ENCODE measurements at places on chromosomes 5 and 9. TPM values are rescaled to one million over a fixed set of nuclear protein-coding genes. Genes with fewer than 3 reads are reported as not detected.

The IFNA2 gene
- not detected for total RNA-seq

- ATAC-seq = no peak
Measured at GRCh38 chr5:138955671-138956295, 80.6 kb upstream of the LRRTM2 start.

DNA sequence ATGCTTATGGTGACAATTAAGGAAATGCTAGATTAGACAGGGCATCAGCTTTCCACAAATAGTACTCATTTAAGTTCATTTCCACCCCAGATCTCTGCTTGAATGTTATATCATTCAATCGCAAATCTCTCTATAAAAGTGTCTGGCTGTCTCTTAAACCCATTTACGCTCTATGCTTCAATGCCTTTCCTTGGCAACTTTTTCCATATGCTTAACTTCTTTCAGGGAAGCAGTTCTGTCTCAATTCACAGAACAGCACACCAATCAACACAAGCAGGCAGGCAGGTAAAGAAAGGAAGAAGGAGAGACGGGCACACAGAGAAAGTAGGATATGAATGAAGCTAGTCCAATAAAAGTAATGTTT lies 243.1 kb downstream of the DENND1A start:
- ATAC-seq = no peak

DNA sequence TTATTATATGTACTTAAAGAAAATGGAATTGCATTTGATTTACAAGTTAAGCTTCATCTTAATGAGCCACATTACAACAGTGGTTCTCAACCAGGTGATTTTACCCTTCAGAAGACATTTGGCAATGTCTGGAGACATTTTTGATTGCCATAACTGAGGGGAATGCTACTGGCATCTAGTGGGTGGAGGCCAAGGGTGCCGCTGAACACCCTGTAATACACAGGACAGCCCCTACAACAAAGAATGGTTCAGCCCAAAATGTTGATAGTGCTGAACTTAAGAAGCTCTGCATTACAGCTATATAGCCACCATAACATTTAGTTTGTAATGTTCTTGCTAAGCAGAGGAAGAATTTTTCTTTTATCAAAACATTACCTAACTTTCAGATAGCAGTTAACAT lies 103.1 kb downstream of the PAM start:
- no peak for ATAC-seq

The PCDH12 gene
- 4.2 TPM for total RNA-seq

All from gastroesophageal sphincter (tissue), 4 donors.